ENCODE measurements at places on chromosomes 11 and 22.
A peak's percentile ranks its signal among the peaks of the same experiment; 100 is the strongest.

DNA sequence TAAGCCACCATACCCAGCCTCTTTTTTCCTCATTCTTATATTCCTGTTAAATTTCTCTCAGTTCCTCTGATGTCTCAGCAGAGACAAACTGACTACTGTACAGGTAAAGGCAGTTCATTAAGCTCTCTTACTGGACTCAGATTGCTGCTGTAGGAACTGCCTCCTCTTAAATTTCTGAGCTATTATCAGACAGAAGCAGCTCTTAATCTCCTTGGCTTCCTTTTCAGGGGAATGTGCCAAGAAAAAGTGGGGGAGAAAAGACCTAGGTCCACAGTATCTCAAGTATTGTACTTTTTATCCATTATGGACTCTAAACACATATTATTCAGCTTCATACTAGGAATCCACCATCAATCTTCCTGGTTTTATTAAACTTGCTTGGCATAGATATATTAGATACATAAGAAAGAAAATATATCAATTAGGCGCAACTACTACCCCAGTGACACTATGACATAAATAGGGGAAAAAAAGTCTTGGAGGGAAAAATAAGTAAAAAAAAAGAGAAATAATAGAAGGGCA, 26.1 kb downstream of the MRTFA start:
- no peak for DNase-seq

- no peak for DNase-seq
Observed at GRCh38 chr11:18312012-18312411, 9.9 kb downstream of the HPS5 start.

GRCh38 chr11:6629892-6630631, 10.8 kb upstream of the TPP1 start:
- no peak for DNase-seq

- no peak for DNase-seq
Observed at GRCh38 chr11:64778223-64778472, 194 bp downstream of the SF1 start.

DNA sequence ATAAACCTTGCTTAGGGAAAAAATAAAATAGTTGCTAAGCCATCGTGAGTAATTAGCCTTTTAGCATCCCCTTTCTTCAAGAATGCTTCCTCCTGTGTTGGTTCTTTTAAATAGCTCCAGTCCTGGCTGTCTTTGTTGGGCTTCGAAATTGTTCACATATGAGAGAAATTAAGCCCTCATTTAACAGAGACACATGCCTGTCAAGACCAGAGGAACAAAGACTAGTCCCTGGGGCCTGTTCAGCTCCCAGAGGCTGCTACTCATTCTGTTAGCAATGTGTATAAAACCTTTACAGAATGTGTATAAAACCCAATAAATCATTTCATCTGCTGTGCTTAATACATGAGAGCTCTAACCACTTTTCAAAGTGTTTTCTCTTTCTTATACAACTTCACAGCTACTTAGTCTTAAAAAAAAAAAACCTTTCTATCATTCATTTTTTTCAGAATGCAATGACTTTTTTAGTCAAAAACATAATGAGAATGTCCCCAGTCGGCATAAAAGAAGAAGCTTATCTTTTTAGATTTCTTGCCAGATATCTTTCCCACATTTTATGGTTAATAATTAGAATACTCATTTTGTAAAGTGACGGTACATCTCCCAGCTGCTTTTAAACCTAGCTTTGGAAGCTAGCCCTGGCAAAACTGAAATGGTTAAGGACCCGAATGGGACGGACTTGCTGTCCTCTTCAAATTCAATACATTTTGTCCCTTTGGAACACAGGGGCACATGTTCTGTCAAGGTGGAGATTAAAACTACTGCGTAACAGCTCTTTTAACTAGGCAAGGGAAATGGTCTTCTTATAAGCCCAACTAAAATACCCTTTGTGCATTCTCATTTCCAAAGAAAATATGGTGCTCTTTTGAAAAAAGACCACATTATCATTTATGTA, 186.1 kb downstream of the SOX6 start:
- DNase-seq: no peak

DNA sequence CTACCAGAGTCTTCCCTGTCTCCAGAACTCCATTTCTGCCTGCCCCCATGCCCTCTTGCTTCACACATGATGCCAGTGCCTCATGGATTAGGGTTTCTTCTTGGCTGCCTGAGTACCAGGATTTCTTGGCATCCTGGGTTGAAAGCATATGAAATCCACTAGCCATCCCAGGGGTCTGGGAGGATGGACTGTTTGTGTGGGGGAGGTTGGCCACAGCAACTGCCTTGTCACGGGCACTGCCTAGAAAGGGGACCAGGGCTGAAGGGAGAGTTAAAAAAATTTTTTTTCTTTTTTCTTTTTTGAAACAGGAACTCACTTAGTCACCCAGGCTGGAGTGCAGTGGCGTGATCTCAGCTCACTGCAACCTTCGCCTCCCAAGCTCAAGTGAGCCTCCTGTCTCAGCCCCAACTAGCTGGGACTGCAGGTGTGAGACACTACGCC, 4.2 kb downstream of the USP35 start:
- DNase-seq: no peak

- DNase-seq: no peak
Observed at GRCh38 chr11:129933891-129934290, 38.5 kb upstream of the NFRKB start.

- no peak for DNase-seq
Observed at GRCh38 chr11:122089111-122089510, 26.9 kb downstream of the BLID start.

DNA sequence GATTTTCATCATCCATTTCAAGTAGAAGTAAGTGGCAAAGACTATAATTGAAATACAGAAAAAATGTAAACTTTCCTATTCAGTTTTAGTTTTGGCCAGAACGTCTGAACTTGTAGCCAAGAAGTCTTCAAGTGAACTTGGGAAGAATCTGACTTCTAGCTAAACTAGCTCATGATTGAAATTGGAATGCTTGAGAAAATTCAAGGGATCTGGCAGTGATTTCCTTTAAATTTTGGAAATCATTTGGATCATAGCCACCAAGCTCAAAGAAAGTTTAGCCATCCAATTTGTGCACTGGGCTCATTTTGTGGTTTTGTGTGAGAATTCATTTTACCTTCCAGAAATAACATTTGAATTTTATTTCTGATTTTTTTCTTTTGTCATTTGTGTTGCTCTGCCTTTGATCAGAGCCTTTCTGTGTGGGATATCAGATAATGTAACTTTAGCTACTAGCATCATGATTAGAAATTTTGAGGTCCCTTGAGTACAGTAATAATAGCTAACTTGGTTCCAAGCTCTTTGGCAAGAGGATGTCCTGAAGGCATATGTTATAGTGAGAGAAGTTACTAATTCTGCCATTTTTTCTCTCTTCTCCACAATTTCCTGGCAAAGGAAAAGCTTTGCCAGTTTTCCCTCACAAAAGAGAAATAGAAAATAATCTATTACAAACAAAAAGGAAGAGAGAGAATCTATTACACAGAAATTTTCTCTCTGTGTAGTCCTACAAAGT, 2123.7 kb upstream of the RAG2 start:
- no peak for DNase-seq

- DNase-seq: no peak
Observed at GRCh38 chr11:102883141-102883540, 8.4 kb upstream of the MMP12 start.

DNA sequence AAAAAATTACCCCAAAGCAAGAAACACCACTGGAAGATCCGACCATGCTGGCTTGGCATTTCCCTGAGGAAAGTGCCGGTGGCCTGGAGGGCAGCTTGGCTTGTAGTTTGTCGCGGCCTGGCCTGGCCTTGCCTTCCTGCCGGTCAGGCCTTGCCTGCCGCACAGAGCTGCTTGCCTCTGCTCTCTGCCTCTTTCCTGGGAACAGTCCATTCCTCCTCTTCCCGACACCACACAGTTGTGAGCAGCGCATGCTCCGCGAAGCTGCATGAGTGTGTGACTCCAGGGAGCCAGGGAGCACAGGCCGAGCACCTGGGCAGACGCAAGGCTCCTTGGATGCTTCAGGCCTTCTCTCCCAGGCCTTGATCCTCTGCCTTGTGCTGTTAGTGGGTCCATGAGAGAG, 19.8 kb downstream of the CTTN start:
- DNase-seq: no peak

DNA sequence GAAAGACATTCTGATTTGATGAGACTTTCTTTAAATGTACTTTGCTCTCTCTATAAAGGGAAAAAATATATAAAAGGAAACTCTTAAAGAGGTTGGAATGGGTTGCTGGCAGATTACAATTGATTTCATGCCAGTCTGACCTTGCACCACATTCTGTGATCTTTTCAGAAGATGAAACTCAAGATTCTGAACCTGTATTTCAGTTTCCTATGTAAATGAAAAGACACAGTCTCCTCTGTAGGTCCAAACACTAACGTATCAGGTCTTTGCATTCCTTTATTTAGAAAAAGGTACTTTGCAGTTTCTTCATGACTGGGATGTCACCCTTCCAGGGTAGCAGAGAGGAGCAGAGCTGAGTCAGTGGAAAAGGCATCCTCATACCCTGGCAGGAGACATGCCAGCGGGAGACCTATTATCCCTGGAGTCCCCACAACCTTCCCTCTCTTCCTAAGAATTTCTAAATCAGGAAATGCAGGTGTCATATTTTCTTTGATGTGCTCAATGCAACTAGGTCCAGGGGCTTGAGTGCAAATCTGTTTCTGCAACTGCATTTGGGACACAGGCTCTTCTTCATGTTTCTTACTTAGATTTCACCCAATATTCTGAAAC, 282.6 kb downstream of the CADM1 start:
- no peak for DNase-seq

GRCh38 chr11:66386171-66387069, 14.9 kb upstream of the SLC29A2 start:
- peak; percentile 58 for DNase-seq

DNA sequence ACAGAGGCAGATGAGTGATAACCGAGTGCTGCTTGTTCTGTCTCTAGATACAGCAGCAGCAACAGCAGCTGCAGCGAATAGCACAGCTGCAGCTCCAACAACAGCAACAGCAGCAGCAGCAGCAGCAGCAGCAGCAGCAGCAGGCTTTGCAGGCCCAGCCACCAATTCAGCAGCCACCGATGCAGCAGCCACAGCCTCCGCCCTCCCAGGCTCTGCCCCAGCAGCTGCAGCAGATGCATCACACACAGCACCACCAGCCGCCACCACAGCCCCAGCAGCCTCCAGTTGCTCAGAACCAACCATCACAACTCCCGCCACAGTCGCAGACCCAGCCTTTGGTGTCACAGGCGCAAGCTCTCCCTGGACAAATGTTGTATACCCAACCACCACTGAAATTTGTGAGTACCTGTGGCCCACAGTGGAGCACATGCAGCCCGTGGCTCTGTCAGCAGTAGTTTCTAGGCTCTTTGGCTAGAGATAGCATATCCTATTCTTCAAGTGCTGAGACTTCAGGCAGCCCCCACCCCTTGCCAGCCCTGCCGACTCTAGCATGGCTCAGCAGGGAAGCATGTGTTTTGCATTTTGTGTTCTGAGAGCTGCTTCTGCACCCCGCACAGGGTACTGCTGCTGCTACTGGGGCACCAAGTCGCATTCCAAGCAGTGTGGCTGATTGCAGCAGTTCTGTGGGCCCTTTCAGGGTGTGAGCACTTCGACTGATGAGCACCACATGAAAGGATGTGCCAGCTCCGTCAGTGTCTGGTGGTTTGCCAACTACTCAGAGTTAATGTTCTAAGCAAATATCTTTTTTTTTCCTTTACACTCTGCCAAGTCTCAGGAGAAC, 59.2 kb downstream of the MED15 start:
- no peak for DNase-seq

GRCh38 chr11:70430671-70431574, 32.6 kb downstream of the CTTN start:
- no peak for DNase-seq

DNA sequence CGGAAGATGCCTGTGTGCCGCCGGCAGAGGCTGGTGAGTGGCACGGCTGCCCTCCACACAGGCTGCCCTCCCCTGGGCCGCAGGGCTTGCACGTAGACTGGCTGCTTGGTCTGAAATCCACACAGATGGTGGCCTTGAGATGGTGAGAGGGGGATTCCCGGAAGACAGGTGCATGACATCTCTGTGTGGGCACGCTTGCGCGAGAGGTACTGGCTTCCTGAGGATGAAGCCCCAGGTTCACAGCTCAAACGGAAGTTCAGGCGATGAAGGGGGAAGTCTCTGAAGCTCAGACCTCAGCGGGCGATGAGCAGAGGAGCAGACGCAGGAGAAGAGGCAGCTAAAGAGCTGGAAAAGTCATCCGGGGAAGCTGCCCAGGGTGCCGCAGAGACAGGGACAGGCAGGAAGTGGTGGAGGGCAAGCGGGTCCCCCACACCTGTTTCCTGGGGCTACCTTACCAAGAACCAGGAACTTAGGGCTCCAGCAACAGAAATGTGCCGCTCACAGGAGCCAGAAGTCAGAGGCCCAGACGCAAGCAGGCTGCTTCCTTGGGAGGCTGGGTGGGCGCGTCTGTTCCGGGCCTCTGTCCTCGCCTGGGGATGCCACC, 7.2 kb downstream of the CRELD2 start:
- no peak for DNase-seq

- no peak for DNase-seq
Observed at GRCh38 chr22:22118987-22119386, 125.6 kb upstream of the VPREB1 start.
